ENCODE measurements at places on chromosomes 2 and 18. TPM values are rescaled to one million over a fixed set of nuclear protein-coding genes. Genes with fewer than 3 reads are reported as not detected.

DNA sequence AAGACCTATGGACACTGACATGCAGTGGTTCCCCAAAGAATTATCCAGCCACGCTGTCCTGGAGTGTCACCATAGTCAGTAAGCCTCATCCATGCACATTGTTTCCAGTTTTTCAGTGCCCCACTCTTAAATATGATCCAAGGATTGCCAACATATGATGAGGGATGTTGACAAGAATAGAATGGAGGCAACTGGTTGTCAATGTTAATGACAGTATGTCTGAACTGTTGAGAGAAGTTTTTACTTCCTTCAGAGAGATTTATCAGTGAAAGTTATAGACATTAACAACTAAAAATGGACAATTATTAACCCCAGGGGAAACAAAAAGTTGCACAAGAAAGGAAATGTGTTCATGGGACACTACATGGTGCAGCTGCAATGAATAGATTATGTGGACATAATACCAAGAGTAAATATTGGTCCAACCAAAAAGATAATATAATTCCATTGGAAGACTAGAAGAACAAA lies 69.9 kb downstream of the CYP26B1 start:
- no peak for DNase-seq

Gene KCNG3
- polyA plus RNA-seq = 0.18 TPM

GRCh38 chr2:216992056-216992675 lies 132.3 kb upstream of the TNP1 start:
- no peak for DNase-seq

GRCh38 chr18:69580107-69580506 lies 179.4 kb downstream of the DOK6 start:
- peak; percentile 50 for DNase-seq

DNA sequence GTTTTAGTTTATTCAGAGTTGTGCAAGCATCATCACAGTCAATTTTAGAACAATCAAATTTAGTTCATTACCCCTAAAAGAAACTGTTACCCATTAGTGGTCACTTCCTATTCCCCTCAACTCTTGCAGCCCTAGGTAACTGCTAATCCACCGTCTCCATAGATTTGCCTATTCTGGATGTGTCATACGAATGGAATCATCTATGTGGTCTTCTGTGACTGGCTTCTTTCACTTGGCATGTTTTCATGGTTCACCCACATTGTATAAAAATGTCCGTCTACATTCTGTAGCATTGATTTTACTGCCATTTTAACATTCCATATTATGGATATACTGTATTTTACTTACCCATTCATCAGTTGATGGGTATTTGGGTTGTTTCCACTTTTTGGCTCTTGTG lies 5.3 kb upstream of the CEP68 start:
- DNase-seq = no peak

- peak; percentile 36 for DNase-seq
Observed at GRCh38 chr2:45585267-45585861, 25.7 kb downstream of the SRBD1 start.

DNA sequence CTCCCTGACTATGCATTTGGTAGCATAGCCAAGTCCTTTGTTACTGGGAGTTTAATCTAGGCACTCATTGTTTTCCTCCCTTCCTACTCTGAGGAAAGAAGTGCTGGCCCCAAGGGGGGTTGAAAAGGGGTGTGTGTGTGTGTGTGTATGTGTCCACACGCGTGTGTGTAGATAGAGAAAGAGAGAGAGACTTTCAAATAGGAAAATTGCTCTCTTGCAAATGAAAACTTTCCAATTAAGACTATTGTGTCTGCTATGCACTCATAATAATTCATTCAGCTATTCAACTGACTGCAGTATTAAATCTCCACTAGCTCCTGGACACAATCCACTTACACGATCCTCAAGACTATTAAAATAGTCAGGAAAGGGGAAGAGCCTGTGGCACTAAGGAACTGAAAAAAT lies 92.9 kb upstream of the CSRNP3 start:
- no peak for DNase-seq

Gene ERFE
- polyA plus RNA-seq = 0.21 TPM

DNA sequence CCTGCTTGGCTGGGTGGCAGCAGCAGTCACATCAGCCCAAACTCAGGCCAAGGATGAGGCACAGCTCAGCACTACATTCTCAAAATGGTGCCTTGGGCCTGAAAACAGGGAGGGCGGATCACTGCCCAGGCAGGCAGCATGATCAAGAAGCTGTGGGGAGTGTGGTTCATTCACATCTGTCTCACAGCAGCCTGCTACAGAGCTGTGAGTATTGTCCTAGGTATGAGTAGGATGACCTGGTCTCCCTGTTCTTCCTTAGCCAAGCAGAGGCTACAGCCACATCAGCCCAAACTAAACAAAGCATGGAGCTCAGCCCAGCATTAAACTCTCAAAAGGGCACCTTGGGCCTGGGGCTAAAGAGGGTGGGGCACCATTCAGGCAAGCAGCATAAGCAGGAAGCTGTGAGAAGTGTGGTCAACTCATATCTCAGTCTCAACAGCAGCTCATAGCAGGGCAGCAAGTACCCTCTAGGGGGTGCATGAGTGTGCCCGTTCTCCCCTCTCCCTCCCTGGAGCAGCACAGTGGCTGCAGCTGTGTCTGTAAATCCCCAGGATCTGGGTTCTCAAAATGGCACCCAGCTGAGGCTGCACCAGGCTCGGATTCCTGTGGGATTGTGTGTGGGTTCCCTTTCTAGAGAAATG lies 139.6 kb downstream of the TRABD2A start:
- no peak for DNase-seq

GRCh38 chr2:128447538-128447995 lies 128.9 kb upstream of the HS6ST1 start:
- no peak for DNase-seq

DNA sequence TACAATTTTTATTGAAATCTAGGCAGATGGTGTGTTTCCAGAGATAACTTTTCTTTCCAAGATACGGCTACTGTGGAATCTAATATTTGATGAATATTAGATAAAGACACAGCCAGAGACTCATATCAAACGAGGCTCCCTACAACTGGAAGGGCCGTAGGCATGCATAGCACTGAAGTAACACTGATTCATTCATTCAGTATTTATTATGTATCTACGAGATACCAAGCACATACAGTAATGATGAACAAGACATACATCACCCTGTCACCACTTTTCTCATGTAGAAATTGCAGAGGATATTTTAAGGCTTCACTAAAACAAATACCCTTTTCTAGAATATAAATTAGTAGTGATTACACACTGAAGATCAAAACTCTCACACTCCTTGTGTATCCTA lies 74.5 kb downstream of the KCTD18 start:
- DNase-seq = no peak

DNA sequence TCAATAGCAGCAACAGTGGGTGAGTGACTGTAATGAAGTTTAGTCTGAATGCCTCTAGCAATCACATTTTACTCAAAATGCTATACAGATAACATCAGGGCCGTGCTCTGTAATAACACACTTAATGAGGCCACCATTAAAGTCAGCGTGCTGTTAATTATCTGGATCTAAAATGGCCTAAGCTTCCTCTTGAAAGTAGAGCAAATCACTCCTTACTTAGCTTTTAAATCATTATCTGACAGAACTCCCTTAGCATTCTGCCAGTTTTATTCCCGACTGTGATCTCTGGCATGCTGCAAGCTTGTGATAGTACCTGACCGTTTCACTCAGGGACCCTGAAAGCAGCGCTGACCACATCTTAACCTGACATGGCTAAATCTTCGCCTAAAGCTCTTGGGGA lies 9.0 kb downstream of the RPS7 start:
- no peak for DNase-seq

DNA sequence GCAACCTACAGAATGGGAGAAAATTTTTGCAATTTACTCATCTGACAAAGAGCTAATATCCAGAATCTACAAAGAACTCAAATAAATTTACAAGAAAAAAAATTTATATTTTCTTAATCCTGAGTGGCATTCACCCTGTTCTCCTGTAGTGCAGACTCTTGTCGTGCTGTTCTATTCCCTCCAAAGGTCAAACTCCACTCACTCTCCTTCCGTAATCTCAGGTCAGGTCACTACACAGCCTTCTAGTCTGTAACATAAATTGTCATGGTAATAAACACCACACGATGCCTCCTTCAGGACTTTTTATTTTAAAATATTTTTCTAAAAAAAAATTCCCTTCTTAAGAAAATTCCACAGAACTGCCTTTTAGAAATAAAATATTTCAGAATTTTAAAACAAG lies 417.9 kb upstream of the GCFC2 start:
- no peak for DNase-seq
